ENCODE measurements at places on chromosomes 11 and 22.

GRCh38 chr22:27879923-27880322 is 39.1 kb downstream of the PITPNB start:
- no peak for DNase-seq

DNA sequence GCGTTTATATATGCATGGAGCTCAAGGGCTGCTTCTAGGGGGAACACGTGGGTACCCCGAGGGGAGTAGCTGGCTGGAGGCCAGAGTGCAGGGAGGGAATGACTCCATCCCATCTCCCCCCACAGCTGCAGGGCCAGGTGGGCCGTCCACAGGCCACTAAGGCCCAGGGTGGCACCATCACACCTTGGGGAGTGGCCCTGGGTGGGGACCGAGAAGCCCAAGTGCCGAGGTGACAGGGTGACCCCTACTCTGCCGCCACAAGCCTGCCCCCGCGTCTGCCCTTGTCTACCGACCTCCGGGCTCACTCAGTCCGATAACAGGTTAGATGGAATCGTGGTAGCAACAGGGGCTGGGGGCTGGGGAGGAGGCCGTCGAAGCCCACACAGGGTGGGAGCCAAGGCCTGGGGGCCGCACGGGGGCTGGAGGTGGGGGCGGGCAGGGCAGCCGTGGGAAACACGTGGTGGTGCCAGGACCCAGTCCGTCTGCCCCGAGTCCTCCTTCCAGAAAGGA is 125.7 kb downstream of the KCNQ1OT1 start:
- no peak for DNase-seq

- DNase-seq = no peak
Observed at GRCh38 chr11:109041876-109042275, 377.0 kb downstream of the DDX10 start.

DNA sequence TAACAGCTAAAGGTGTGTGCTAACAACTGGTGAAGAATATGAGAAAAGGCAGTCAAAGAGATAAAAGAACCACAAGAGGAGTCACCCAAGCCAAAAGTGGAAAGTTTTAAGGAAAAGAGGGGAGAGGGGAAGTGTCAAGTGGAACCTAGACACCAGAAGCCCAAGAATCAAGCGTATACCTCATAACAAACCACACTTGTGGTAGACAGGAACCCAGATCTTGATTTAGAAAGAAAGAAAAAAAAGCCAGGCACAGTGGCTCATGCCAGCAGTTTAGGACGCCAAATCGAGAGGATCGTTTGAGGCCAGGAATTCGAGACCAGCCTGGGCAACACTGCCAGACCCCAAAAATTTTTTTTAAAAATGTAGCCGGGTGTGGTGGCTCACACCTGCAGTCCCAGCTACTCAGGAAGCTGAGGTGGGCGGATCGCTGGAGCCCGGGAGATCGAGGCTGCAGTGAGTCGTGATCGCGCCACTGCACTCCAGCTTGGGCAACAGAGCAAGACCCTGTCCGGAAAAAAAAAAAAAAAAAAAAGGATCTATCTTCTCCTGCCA is 877 bp downstream of the SLC25A17 start:
- DNase-seq = no peak

GRCh38 chr11:64649291-64649697 is 58.3 kb downstream of the SLC22A12 start:
- DNase-seq = no peak

GRCh38 chr11:125431481-125431880 is 64.6 kb downstream of the FEZ1 start:
- DNase-seq = no peak

GRCh38 chr11:36160091-36160490 is 129.1 kb downstream of the COMMD9 start:
- no peak for DNase-seq

DNA sequence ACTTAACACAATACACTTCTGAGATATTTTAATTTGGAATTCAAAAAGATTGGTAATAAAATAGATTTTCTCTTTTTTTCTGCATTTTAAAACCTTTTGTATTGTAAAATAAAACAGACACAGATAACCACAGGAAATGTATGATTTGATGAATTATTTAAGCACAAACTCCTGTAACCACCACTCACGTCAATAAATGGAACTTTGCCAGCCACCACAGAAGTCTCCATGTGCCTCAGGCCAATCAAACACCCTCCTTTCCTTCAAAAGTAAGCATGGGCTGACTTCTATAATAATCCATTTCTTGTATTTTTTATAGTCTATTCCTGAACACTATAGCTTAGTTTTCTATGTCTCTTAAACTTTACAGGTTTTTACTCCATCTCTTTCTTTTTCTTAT is 721.7 kb downstream of the DLG2 start:
- DNase-seq = no peak

DNA sequence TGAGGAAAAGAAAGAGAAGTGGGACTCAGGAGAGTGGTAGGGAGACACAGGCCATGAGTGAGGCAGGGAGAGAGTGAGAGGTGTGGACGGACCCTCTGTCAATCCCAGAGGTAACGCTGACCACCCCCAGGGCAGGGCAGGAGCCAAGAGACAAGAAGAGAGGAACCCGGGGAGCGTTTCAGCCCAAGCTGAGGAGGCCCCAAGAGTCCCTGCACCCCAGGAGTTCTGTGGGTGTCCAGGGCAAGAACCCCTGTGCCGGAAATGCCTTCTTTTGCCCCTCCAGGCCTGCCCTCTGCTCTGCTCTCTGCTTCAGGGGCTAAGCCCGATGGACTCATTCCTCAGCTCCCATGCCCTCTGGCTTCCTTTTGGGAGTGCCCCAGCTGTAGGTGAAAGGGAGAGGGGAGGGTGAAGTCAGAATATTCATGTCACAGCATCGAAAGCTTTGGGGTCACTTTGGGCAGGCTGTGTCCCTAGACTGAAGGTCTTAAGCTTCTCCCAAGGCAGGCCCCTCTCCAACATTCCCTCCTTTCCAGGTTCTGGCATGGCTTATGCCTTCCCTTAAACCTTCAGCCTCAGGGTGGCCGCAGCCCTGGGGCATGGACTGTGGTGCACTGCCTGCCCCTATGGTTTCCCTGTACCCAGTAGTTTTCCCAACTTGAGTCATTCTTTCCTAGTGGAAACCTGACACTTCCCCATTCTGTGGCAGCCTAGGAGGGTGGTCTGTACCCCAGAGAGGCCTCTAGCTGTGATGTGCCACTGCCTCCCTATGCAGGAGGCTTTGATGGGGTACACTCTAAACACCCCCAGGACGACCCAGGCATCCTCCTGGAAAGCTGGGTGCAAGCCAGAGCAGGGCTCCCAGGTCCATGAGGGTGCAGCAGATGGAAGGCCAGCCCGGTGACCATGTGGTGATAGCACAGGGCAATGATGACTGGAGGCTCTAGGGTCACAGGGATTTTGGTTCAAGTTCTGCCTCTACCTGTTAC is 27.1 kb downstream of the MYEOV start:
- no peak for DNase-seq

DNA sequence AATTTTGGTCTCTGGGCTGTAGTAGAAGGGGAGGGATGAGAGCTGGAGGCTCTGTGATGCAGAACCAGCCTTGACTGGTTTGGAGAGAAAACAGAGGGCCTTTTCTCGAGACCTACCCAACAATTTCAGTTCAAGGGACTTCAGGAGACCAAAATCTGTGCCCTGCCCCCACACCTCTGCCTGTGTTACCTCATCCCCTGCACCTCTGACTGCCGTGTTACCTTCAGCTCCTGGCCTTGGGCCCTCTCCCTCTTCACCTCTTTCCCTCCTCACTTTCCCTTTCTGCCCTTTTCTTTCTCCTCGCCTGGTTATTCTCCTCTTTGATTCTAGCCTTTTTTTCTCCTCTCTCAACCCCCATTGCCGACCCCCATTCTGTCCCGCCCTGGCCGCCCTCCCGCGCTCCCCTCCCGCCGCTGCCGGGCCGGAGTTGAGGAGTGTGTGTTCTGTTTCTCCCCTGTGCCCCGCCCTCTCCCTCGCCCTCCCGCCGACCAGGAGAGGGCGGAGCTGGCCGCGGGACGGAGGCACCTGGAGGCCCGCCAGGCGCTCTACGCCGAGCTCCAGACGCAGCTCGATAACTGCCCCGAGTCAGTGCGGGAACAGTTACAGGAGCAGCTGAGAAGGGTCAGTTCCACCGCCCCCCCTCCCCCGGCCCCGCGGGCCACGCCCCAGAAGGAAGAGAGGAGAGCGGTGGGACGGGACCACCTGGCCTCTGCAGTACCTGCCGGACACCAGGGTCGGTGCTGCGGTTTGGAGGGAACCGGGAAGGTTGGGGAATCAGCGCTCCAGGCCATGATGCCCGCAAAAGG is 27.2 kb downstream of the PHLDB1 start:
- no peak for DNase-seq

- no peak for DNase-seq
Observed at GRCh38 chr11:114163229-114163631, 103.7 kb downstream of the ZBTB16 start.

GRCh38 chr11:69637941-69638871 is 2.8 kb upstream of the CCND1 start:
- DNase-seq = no peak

GRCh38 chr22:27223317-27224177 is 566.2 kb downstream of the MIAT start:
- DNase-seq = no peak

- no peak for DNase-seq
Observed at GRCh38 chr22:17213976-17214375, 5.3 kb downstream of the ADA2 start.

GRCh38 chr11:68375766-68376165 is 63.4 kb downstream of the LRP5 start:
- no peak for DNase-seq

DNA sequence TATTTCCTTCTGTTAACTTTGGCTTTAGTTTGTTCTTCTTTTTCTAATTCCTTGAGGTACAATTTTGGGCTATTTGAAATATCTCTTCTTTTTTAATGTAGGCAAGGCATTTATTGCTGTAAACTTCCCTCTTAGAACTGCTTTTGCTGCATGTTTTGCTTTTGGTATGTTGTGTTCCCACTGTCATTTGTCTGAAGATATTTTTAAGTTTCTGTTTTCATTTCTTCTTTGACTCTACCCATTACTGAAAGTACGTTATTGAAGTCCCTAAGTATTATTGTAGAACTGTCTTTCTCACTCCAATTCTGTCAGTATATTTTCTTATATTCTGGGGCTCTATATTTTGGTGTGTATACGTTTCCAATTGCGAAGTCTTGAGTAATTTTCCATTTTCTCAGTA is 77.9 kb downstream of the KCNQ1OT1 start:
- DNase-seq = no peak

DNA sequence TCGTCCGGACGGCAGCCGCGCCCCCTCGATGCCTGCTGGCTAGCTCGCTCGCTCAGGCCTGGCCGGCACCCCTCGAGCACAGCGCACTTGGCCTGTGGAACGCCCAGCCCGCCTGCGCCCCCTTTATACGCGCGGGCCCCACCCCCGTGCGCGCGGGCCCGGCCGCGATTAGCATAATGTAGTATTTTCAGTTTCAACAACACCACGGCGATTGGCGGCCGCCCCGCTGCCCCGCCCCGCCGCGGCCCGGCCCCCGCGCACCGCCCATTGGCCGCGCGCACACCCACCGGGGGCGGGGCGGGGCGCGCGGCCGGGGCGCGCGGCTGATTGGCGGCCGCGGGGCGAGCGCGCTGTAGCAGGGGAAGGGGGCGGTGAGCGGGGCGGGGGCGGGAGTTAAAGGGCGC is at the start of gene CDKN1C:
CDKN1C (minus strand) TSS at position 98 of the 404 bp plus-strand sequence. CDS start 319 bp downstream, outside the sequence.
- DNase-seq = no peak

DNA sequence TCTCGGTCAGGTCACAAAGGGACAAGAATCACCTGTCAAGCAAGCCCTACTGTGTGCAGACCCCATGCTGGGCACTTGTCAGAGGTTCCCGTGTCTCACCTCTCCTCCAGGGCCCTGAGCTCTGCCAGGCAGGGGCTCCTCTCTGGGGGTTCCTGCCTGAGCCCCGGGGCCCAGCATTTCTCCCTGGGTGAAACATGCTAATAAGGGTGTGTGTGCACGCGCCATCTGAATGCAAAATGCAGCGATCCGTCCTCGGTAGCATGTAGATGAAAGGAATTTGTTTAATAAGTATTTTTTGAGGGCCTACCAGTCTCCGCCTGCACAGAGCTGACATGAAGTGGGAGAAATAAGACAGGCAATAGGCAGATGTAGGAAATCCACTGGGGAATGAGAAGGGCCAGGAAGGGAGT is 5.8 kb downstream of the ELFN2 start:
- no peak for DNase-seq

GRCh38 chr11:5591613-5592012 is 4.8 kb upstream of the TRIM6 start:
- DNase-seq = no peak

- DNase-seq = no peak
Observed at GRCh38 chr22:27670701-27671412, 130.7 kb downstream of the MN1 start.
